Skin of body (tissue), 3 donors: ENCODE measurements at places on chromosomes 6 and 20. TPM values are rescaled to one million over a fixed set of nuclear protein-coding genes. Genes with fewer than 3 reads are reported as not detected.
A peak's percentile ranks its signal among the peaks of the same experiment; 100 is the strongest.

GRCh38 chr6:25280344-25281074 lies 1.3 kb downstream of the CARMIL1 start:
- DNase-seq = peak; percentile 6

DNA sequence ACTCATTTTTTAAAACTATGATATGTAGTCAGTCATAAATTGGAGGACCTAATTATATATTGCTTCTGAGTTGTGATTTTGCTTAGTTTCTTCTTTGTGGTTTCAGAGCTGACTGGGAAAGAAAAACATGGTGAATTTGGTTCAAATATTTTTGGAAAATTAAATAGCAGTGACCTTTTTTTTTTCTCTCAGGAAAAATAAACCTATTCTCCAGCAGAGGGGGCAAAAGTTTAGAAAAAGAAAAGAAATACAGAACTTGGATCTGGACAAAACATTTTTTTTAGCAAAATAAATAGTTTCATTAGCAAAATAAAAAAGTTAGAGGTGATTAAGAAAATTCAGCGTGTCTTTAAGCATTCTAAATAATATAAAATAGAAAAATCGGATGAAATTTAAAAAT lies 10.2 kb downstream of the COL10A1 start:
- no peak for DNase-seq

- no peak for DNase-seq
Measured at GRCh38 chr20:9515214-9515585, 810 bp downstream of the LAMP5 start.

DNA sequence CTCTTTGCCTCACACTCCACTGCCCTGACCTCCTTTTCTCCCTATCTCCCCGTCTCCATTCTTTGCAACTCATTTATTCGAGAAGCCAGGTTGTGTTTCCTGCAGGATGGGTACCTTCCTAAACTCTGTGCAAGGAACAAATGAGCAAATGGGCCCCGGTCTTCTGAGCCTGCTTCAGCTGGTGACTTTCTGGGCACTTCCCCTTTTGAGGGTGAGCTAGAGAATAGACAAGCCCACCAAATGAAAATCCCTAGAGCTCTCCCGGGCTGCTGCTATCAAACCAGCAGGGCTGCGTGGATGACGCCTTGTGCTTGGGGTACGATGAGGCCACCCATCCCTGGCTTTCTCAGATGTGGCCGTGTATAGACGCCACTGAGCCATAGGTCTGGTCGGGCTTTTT lies 91.0 kb upstream of the FOXA2 start:
- no peak for DNase-seq

Gene MPC1
- total RNA-seq = 55.9 TPM
